ENCODE measurements at places on chromosomes 4 and X.

GRCh38 chrX:53223955-53224859, 800 bp downstream of the KDM5C start:
- DNase-seq = no peak

DNA sequence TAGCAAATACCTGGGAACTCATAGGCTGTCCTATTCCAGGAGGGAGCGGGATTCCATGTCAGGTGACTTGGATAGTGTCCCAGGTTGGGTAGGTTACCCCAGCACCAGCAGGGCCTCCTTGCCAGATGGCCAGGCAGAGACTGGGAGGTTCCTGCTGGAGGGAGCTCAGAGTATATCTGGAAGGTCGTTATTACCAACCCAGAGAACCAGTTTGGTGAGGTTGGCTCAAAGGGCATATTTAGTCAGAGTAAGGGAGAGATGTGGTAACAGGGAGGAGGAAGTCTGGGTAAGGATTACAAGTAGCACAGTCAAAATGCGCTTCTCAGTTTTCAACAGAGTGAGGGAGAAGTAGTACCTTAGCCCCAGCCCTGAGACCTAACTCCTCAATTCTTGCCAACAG, 53.3 kb upstream of the LNX1 start:
- no peak for DNase-seq

DNA sequence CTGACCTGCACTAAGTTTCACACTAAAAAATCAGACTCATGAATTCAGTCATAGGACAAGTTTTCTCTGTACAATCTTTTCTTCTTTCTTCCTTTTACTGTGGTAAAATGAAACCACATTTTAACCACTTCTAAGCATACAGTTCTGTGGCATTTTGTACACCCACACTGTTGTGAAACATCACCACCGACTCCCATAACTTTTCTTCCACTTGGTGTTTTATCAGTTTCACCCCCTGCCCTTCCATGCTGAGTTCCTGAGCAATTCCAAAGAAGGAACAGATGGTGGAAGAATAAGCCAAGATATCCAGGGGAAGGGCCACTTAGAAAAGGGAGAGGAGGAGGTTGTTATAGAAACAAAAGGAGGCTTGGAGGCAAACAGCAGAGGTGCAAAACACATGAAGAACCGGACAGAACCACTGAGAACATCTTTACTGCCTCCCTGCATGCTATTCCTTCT, 22.6 kb downstream of the SLC25A4 start:
- no peak for DNase-seq

DNA sequence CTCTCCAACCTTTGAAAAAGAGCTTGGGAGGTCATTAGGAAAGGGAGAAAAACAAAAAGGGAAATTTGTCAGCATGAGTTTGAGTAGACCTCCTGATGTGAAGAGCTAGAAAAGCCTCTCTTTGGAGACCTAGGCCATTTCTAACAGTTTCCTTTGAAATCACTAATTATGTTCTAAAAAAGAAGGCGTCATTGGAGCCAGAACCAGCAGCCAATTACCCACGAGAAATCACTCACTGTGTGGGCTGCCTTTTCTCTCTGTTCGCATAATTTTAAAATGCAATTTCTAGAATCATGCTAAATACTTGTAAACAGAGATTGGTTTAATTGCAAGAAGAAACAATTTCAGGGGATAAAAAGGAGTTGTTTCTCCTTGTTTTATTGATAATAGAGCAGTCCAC, 246.3 kb upstream of the GATB start:
- no peak for DNase-seq

DNA sequence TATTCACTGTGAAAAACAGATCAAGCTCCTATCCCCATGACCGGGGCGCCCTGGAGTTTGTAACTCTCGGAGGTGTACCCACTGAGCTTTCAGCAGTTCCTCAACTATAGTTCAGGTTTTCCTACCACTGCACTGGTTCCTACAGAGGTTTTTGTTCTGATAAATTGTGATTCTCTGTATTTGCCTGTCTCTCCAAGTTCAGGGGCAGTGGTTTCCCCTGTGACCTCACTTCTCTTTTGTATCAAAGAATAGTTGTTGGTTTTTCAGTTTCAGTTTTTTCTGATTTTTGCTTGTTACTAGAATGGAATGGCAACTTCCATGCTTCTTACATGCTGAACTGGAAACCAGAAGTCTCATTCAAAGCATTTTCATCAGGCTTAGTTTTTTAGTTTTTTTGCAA, 56.8 kb upstream of the PLS3 start:
- DNase-seq = no peak

DNA sequence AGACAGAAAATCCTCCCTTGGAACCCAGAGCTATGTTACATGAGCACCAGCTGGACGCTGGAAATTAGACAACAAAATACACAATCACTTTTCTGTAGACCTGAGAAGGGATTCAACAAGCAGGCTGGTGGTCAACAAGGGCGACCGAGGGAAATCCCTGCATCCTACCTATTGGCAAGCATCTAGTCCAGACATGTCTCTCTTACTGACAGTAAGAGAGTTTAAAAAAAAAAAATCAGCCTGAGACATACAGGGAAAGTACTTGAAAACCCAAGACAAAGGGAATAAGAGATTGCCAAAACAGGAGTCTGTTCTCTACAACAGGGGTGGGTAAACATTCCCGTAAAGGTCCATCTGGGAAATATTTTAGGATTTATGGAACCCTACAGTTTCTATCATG, 108.0 kb downstream of the KDR start:
- no peak for DNase-seq

- DNase-seq = no peak
These were observed 195.3 kb downstream of the QDPR start for GRCh38 chr4:17316566-17316965.

- DNase-seq = no peak
These were observed 120.2 kb upstream of the GPRIN3 start for GRCh38 chr4:89427782-89428181.

DNA sequence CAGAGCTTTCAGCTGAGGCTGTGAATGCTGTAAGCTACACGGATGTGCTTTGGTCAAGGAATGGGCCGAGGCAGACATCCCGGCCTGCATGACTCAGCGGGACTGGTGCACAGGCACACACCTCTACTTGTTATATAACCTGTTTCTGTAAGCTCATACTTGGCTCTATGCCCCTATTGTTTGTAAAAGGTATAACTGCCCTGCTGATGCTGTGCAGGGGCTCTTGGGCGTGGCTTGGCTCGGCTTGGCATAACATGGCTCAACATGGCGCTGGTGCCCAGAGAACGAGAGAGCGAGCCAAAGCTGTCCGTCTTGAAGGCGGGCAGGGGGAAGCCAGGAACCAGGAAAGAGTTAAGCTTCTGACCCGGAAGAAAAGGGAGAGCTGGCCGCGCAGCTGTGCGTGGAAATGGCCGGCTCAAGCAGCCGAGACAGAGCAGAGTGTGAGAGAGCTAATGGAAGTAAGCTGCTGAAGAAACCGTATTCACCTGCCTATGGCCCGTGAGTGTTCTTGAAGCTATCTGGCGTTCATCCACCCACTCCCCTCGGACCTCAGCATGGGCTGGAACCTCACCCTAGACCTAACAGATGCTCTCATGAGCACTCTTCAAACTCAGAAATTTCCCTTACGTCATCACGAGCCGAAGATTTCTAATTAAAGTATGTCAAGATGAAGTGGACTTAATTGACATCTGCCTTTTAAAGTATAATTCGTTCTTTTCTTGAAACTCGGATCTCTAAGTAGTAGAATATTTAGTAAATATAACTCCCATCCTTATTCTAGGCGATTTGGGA, 286.3 kb upstream of the AGA start:
- no peak for DNase-seq

- DNase-seq = no peak
These were observed 11.1 kb upstream of the GPR101 start for GRCh38 chrX:137044893-137045292.

GRCh38 chrX:23012636-23013035, 12.9 kb downstream of the DDX53 start:
- DNase-seq = no peak

- no peak for DNase-seq
These were observed 66.1 kb downstream of the PHKA2 start for GRCh38 chrX:18917831-18918230.

- no peak for DNase-seq
These were observed 32.7 kb downstream of the TBC1D14 start for GRCh38 chr4:6942238-6942800.

DNA sequence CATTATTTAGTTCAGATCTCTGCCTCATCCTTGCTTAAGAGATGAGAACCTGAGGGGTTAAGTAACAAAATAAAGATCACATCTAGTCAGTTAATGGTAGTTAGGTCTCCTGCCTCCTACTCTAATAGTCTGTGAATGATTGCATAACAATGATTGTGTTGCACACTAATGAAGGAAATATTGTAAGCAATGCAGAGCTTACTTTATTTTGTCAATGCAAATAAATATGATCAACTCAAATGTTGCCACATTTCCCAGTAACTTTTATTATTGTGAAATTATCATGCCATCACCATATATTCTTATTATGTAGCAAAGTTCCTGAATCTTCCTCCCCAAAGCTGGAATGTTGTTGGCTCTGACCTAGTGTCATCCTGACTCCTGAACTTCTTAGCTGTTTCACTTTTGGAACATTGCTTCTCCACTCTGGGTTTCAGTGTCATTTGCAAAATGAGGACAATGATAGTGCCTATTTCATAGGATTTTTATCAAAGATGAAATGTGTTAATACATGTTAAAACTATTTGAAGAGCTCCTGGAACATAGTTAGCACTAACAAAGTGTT, 17.0 kb upstream of the GABRA4 start:
- no peak for DNase-seq

GRCh38 chr4:53520116-53520515, 71.2 kb downstream of the LNX1 start:
- no peak for DNase-seq

DNA sequence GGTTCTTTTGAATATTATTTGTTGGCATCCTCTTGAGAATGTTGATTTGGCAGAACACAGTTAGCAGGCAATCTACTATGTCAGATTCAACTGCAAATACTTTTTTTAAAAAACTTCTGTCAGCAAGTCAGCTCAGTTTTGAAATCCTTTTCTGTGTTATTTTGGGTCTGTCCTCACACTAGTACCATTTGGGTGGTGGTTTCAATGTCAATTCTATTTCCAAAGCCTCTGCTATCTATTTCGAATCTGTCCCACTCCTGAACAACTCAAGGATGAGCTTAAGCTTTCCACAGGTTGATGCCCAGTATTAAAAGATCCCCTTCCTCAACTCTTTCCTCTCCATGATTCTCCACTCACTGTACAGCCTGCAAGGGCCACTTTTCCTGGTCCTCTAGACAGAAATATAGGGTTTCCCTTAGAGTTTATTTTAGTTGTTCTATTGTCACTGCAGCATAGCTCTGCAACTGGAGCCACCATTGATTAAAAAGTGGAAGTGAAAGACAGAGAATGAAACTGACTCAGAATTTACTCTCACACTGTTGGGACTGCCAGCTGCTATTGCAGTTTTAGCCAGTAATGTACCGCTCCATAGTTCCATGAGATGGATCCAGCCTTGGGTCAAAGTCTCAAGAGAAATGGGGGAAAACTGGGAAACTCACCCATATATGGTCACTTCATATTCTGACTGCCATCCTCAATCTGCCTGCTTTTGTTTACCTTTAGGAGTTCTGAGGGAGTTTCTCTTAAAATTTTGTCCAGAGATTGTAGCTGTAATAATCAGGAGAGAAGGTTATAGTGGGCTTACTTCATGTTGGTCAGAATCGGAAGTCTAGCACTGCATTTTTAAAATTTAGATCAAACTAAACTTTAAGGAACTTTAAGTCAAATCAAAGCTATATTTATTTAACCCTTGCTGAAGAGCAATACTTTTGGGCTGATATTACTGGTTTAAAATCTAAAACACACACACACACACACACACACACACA, 14.6 kb downstream of the HDX start:
- no peak for DNase-seq

DNA sequence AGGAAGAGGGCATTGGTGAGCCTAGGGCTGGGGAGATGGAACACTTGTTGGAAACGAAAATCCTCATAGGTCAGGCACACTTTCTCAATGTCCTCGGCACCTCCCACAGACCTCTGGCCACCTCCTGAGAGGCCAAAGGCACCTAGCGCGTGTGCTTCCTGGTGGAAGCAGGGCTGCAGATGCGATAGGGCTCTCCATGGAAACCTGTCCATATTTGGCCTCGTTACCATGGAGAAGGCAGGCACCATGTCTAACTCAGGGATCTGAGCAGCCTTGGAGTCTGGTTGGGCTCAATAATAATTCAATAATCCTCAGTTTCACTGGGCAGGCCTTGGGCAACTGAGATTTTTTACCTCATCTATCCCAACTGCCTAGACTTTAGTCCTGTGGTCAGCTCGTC, 58.3 kb downstream of the RAI2 start:
- DNase-seq = no peak

- no peak for DNase-seq
These were observed 119.7 kb upstream of the NWD2 start for GRCh38 chr4:37124800-37125199.

- no peak for DNase-seq
These were observed 116.4 kb downstream of the RAP1GDS1 start for GRCh38 chr4:98377559-98377958.

- no peak for DNase-seq
These were observed 12.4 kb downstream of the NKX1-1 start for GRCh38 chr4:1393866-1394265.

DNA sequence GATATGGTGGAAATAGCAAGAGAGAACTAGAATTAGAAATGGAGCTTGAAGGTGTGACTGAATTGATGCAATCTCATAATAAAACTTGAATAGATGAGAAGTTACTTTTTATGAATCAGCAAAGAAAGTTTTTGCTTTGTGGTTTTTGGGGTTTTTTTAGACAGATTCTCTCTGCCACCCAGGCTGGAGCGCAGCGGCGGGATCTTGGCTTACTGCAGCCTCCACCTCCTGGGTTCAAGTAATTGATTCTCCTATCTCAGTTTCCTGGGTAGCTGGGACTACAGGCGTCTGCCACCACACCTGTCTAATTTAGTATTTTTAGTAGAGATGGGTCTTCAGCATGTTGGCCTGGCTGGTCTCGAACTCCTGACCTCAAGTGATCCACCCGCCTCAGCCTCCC, 23.7 kb upstream of the NEIL3 start:
- DNase-seq = no peak

All from stimulated activated CD4-positive, alpha-beta T cell treated with anti-CD3 and anti-CD28 coated beads, Interleukin-15, amount 100 ng/mL, for 48 hours (primary cell).